ENCODE measurements at places on chromosomes 6 and 20.
A peak's percentile ranks its signal among the peaks of the same experiment; 100 is the strongest.

DNA sequence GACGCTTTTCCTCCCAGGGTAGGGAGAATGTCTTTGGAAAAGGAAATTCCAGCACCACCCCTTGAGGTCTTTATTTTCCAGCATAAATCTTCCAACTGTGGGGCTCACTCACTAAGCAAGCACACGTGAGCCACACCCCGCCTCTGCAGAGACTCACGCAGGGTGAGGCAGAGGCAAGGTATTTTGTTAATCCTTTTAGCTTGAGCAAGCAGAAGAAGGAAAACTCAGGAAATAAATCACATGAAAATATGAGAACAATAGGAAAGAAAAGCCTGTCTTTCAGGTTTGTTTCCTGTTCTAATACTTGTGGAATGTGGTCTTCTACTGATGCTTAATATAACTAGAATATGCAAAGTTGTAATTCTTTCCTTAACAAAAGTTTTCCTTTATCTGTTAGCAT lies 4.1 kb upstream of the PHACTR2 start:
- peak; percentile 96 for DNase-seq

DNA sequence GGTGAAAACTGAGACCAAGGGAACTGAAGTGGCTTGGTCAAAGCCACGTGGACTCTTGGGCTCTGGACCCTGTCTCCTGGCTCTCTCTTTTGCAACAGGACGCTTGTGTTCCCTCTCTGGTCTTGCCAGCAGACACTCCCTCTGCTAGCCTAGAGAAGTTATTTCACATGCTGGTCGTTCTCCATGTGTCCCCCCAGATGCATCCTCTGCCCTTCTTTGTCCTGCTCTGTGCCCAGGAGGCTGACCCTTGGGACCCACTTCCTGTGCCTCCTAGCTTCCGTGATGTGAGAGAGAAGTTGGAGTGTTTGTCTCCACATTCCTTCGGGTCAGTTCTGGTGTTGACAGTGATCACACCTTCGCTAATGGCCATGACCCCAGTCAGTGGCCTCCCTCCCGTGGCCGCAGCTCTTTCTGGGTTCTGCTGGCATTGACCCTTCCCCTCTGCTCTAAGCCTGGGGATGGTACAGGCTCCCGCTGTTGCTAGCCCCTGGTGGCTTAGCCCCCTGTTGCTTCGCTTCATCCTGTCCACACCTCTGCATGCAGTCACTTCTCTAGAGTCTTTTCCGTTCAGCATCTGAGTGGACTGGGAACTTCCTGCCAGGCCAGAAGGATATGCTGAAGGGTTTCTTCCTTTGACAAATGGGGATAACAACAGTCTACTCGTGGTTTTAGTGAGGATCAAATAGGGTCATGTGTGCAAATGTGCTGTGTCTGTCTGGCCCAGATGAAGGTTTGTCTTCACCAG lies 70.1 kb upstream of the BMP2 start:
- DNase-seq: no peak

GRCh38 chr20:58638467-58639181 lies 12.5 kb upstream of the STX16 start:
- DNase-seq: no peak

DNA sequence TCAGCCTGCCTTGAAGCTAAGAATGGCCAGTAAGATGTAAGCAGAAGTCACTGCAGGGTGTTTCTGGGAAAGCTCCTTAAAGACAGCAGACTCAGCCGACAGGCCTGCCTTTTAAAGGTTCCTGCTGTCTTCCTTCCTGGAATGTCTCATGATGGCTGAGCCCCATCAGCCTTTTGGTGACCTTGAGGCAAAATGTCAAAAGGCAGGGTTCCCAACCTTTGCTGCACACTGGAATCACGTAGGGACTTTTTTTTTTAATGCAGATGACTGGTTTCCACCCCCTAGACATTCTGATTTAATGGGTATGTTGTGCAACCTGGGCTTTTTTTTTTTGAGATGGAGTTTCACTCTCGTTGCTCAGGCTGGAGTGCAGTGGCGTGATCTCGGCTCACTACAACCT lies 11.6 kb downstream of the MDGA1 start:
- DNase-seq: no peak

GRCh38 chr6:37549154-37549553 lies 49.5 kb upstream of the CCDC167 start:
- no peak for DNase-seq

DNA sequence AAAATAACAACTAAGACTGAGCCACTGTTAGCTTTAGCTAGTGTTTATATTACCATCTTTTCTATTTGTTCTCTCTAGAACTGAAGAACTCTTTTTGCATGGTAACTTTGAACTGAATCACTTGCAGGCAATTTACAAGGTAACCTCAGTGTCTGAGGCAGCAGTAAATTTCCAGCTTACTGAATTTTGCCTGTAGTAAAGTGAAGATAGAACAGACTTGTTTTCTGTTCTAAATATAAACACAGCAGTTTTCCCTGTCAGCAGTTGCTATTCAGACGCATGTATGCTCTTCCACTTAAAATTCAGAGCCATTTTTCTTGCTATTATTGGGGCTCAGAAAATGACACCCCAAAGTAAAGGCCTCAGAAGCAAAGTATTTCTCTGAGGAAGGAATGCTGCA lies 974.0 kb upstream of the GJE1 start:
- no peak for DNase-seq

DNA sequence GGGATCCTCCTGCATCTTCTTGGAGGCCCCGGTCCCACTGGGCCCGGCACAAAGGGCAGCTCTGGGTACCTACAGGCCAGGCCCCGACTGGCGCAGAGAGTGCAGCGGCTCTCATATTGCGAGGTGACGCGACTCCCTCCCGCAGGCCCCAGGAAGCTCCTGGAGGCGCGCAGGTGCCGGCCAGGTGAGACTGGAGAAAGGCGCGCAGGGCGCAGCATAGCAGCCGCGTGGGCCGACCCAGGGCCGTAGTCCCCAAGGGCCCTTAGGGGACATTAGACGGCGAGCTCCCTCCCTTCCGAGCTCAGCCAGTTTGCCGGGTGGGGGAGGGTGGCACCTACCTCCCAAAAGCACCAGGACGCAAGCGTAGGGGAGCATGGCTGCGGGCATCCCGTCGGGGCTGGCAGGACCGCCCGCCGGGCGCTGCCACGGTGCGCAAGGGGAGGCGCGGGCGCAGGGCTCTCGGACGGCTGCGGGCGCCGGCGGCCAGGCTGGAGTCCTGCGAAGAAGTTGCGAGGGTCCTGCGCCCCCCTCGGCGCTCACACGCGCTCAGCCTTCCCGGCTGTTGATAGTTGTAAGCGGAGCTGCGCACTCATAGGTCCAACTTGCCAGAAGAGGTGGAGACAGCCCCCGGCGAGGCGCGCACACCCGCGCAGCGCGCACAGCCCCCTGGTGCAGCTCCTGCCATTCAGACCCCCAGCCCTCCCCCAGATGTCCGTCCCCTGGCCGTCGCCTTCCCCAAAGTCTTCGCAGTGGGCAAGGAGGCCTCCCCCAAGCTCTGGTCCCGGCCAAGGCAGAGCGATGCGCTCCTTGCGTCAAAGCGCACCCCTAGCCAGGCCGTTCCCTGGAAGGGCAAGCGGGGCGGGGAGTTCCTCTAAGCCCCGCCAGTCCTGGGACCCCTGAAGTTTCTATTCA lies 622 bp downstream of the APCDD1L start:
- no peak for DNase-seq

GRCh38 chr6:40899684-40900155 lies 139.3 kb downstream of the UNC5CL start:
- DNase-seq: no peak

GRCh38 chr20:5675103-5676091 lies 74.8 kb upstream of the SHLD1 start:
- no peak for DNase-seq

DNA sequence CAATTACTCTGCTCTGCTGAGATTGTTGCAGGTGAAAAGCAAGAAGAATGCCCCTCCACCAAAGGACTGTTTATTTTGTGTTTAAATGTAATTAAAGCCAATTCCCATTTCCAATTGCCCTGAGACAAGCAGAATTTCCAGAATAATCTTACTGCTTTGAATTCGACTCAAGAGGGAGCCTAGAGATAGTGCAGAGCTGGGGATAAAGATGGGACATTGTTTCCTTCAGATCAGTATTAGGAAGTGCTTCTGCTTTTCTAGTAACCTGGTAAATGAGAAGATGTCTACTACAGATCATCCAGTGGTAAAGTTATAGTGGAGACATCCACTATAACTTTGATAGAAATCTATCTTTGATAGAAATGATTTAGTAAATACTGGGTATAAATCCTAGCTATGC lies 326.9 kb downstream of the UBE3D start:
- no peak for DNase-seq

- DNase-seq: no peak
These were observed 62.7 kb upstream of the TRAF3IP2 start for GRCh38 chr6:111668410-111668809.

All from retinal pigment epithelial cell (primary cell).